ENCODE measurements at places on chromosomes 5 and 9.

GRCh38 chr5:112156211-112156610 is 262.9 kb downstream of the EPB41L4A start:
- no peak for DNase-seq

DNA sequence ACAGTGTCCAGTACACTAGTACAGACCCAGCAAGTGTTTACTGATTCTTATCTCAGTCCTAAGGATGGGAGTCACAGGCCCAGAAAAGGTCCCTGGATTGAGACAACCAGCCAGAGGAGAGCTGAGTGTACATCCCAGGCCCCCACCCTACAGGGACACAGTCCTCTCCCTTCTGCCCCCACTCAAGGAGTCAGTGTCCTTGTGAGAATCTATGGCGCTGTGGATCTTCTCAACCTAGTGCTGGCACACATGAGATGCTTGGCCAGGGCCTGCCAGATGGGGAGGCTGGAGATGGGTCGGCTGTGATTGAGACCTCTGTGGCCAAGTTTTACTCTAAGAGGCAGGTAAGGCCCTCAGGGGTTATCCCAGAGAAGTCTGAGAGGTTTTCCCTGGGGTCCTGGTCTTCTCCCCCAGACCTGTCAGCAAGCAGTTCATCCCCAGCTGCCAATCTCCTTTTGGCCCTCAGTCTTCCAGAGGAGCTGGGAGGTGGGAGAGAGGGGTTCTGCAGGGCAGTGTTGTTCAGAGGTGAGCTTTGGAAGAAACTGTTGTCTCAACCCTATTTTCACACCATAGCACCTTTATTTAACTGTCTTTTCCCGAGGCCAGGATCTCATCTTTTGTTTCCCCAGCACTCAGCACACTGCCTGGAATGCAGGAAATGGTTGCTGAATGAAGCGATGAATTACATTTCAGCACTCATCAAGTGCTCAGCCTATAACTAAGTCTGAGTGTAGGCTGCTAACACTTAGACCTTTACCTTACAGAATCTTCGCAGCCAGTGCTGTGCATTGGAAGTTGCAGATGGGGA is 3.2 kb upstream of the NSD1 start:
- DNase-seq, result no peak

DNA sequence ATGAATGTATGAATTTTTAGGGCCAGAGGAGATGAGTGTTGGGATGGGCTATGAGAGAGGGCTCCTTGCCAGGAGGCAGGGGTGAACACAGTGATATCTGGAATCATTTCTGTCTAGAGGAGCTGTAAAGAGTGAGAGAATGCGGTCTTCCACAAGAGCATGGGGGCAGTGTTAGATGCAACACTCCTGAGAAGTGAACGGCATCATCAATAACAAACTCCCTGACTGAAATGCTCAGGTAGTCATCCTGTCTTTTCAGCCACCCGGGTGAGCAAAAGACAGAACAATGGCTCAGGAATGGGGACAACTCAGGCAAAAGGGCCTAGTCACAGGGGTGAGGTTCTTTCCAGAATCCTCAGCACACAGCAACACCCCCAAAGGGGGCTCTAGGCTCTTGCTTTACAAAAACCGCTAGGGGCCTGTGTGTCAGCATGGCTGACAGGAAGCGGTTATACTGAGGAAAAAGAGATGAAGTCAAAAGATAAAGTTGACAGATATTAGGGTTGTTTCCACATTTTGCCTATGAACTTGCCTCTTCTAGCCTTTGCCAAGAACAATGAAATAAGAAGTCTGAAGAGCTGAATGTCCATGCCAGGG is 104.6 kb upstream of the LRRTM2 start:
- DNase-seq, result no peak

DNA sequence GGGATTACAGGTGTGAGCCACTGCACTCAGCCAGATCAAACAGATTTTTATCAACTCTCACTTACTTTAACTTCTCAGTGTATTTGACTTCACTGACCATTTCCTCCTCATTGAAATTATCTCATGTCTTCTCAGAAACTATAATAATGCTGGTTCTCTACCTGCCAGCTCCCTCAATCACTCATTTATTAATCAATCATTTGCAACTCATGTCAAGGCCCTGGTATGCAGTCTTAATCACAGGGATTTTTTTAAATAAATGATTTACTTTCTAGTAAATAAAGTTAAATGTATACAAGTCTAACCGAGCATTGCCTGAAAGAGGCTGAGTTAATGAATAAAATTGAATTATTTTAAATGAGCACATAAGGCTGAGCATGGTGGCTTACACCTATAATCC is 63.3 kb downstream of the PLPP1 start:
- DNase-seq, result no peak

- DNase-seq, result no peak
These were observed 33.2 kb downstream of the CSF1R start for GRCh38 chr5:150052956-150053712.

DNA sequence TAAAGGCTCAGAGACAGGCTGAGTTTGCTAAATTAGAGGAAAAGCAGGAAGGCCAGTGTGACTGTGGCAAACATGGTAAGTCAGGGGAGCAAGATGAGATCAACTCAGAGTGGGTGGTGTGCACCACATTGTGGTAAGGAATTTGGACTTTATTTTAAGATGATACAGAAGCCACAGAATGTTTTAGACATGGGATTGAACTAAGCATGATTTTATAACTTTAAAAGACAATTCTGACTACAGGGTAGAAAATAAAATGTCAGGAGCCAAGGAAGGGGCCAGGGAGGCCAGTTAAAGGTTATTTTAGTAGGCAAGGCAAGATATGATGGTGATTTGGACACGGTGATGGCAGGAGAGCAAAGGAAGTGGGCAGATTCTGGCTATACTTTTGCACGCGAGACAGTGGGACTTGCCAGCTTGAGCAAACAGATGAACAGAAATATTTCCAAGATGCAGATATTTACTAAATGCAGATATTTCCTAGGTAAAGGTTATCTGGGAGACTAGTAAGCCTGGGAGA is 53.9 kb downstream of the TSSK1B start:
- no peak for DNase-seq

GRCh38 chr9:68538200-68538599 is 2.5 kb downstream of the TMEM252 start:
- DNase-seq, result no peak

DNA sequence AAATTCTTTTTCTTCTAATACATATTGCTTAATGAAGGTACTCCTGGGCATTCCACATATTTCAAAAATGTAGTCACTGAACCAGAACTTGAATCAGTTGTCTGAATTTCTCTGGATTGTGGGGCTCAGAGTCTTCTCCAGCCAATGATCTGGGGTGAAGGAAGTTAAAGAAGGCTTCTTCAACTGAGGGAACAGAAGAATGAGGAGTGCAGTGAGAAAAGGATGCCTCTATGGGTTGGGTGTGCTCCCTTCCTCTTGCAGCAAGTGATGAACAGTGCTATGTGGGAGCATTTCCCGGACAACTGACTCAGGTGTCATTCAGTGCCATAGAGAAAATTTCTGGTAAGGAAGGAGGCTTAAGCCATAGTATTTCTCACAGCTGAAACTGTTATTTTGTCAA is 7.9 kb downstream of the LNPEP start:
- no peak for DNase-seq

- DNase-seq, result no peak
These were observed 38.1 kb upstream of the C5orf47 start for GRCh38 chr5:173950829-173951228.

DNA sequence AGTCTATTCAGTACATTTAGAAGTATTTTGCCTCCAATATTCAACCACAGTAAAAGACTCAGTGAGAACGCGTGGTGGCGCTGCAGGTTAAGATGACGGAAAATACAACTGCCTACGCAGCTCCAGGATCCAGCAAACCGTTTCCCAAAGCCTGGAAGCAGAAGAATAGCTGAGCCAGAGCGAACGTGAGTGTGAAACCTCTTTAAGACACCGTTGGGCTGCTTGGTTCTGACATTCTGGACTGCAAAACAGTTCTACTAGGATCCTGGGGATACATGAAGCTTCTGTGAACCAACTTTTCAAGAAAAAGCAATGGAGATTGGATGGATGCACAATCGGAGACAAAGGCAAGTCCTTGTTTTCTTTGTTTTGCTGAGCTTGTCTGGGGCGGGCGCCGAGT is at the start of gene PCDHB16:
TSS of gene PCDHB16 (plus strand) at position 140 of the 400 bp plus-strand sequence. CDS start at position 313, 173 bp downstream.
- DNase-seq, result no peak

GRCh38 chr5:28275931-28276330 is 1237.5 kb upstream of the CDH9 start:
- no peak for DNase-seq

GRCh38 chr9:14687042-14687719 is 6.1 kb downstream of the ZDHHC21 start:
- DNase-seq, result no peak

GRCh38 chr5:172747471-172747870 is 23.5 kb downstream of the DUSP1 start:
- no peak for DNase-seq

- DNase-seq, result no peak
These were observed 868 bp upstream of the C1QTNF2 start for GRCh38 chr5:160371294-160371693.

GRCh38 chr9:1707291-1707690 is 307.9 kb upstream of the SMARCA2 start:
- no peak for DNase-seq

GRCh38 chr9:94909250-94909894 is 182.9 kb downstream of the AOPEP start:
- no peak for DNase-seq

- no peak for DNase-seq
These were observed 509.8 kb downstream of the CSNK1G3 start for GRCh38 chr5:124021776-124022175.

DNA sequence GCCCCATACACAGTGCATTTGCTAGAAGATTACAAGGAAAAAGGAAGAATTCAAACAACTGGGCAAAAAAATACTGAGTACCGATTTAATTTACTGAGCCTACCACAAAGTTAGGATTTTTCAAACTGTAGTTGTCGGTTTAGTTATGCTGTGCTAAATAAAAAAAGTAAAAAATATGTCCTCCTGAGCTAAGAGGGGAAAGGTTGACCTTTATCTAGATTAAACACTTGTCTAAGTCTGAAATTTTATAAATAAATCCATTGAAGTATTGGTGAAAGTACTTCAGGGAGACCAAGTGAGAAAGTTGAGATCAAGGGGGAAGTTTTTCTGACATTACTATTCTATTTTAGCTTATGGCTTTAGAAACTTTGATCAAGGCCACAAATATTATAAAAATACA is 19.1 kb upstream of the DAB2 start:
- no peak for DNase-seq

DNA sequence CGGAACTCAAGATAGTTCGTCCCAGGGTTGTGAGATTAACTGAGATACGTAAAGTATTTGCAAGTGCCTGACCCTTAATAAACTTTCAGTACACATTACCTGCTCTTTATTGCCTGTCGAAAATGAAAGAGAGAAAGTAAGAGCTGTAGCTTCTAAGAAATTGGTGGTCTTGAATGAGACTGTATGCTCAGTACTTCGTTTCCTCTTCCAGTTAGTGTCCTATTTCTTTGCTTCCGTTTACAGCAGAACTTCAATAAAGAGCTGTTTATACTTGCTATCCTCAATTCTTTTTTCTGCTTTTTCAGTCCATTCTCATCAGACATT is 534 bp downstream of the SRFBP1 start:
- no peak for DNase-seq

DNA sequence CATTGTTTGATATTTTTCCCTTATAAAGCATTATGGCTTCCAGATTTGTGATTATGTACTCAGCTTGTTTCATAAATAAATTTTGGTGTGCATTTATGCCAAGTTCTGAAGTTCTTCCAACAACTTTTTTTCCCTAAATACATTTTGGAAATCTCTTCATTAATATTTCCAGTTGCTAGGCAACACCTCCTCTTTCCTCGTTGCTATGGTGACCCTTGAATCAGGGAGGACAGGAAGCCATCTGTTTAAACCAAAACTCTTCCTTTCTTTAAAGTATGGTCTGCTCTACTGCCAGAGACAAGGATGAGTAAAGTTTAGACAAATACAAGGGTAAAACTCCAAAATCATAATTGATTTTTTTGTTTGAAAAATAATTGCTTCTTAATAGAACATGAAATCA is 779.3 kb downstream of the CDH9 start:
- no peak for DNase-seq

- peak; percentile 17 for DNase-seq
These were observed at the start of gene GNPDA1 for GRCh38 chr5:142012792-142013388. Gene GNPDA1, minus strand, starts transcription at chr5:142013027. Its CDS starts 992 bp downstream, at chr5:142012035.

DNA sequence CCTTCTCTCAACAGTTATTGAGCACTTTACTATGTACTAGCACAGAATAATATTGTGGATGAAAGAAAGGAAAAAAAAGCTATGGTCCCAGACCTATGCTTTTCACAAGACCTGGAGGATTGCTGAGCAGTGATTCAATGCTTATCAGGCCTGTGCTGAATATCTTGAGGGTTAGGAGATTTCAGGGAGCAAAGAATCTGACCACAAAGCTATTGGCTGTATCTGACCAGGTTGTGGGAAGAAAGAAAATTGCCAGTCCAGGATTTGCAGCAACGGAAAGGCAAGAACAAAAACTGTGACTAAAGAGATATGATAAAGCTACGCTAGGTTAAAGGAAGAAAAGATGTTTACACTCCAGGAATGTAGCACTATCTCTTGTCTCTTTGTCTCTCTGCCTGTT is 14.9 kb upstream of the MACIR start:
- no peak for DNase-seq

DNA sequence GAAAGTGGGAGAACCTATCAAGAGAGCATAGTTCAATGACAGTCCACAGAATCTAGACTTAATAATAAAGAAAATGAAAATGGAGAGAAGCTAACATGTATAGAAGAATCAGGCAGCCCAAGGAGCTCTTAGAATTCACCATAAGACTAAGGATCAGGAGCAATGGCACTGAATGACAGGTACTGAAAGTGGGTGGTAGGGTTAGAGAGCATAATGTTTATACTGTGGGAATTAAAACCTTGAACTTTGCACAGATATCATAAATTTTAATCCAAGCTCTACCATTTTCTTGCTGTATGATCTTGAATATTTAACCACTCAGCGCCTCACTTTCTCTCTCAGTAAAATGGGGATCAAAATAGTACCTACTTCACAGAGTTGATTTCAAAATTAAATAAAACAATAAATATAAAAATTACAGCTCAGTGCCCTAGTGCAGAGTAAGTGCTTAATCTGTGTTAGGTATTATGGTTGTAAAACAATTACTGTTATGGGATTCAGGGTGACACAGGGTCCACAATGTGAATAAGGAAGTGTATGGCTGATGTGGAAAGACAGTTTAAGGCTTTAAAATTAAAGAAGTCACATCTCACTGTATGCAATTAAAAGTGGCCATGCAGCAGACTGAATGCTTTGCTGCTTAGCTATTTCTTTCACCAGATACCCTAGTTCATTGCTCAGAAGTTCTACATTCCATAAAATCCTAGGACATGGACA is 319.8 kb downstream of the HINT1 start:
- no peak for DNase-seq
